Ovary (tissue), 10 donors: ENCODE measurements at places on chromosomes 11 and 22.
A peak's percentile ranks its signal among the peaks of the same experiment; 100 is the strongest.

DNA sequence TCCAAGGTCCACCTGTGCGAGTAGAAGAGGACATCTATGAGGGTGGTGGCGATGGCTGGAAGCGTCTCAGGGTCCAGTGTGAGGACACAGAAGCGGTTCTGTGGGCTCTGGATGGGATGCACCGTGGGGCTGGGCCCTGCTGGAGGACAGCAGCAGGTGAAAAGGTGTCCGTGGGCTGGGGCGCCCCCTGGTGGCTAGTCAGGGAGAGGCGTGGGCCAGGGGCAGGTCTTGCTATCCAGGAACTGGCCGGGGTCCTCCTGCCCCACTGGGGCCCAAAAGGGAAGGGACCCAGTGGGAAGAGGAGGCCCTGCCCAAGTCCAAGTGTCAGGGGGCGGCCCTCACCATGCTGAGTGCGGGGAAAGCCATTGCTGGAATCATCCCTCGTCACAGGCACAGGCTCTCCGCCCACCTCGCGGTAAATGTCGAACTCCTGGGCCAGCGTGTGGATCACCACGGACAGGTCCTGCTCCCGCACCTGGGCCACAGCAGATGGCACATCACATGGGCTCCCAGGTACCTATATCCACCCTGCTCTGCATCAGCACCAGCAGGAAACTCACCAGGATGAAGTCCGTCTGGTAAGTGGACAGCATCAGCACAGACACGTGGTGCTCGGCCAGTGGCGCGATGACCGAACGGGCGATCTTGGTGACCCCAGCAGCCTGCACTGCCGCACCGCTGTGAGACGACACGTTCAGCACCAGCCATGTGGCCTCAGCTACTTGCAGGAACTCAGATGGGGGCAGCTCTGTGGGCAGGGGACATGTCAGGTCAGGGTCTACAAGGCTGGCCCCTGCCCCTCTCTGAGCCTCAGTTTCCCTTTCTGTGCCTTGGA is 2.3 kb downstream of the CASTOR1 start:
- peak; percentile 79 for DNase-seq

DNA sequence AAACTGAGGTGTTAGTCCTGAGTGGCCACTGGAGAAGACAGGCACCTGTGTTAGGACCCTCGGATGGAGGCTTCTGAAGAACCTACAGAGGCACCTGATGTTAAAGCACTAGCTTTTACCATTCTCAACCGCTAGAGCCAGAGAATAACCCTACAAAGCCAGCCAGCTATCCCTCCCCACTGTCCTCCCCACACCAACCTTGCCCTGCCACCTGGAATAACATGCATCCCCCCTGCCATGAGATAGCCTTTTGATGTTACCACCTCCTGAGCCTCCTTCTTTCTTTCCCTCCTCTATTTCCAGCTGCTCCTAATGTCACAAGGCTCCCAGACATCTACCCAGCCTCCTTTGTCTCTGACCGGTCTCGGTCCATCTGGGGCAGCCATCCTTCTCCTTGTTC is 28.1 kb downstream of the COMMD9 start:
- no peak for DNase-seq

DNA sequence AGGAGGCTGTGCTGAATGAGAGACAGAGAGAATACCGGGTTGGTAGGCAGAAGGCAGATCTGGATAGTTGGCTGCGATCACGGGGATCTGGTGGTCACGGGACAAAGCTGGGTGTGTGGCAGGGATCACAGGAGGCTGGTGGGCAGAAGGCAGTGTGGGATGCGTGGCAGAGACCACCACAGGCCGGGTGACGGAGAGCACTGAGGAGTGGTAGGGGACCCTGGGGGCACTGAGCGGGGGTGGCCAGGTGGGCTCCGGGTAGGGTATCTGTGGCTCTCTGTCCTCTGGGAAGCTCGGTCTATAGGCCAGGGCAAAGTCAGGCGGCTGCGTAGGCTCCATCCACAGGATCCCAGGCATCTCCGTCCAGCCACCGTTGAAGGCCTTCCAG is 1.4 kb downstream of the CD248 start:
- no peak for DNase-seq

DNA sequence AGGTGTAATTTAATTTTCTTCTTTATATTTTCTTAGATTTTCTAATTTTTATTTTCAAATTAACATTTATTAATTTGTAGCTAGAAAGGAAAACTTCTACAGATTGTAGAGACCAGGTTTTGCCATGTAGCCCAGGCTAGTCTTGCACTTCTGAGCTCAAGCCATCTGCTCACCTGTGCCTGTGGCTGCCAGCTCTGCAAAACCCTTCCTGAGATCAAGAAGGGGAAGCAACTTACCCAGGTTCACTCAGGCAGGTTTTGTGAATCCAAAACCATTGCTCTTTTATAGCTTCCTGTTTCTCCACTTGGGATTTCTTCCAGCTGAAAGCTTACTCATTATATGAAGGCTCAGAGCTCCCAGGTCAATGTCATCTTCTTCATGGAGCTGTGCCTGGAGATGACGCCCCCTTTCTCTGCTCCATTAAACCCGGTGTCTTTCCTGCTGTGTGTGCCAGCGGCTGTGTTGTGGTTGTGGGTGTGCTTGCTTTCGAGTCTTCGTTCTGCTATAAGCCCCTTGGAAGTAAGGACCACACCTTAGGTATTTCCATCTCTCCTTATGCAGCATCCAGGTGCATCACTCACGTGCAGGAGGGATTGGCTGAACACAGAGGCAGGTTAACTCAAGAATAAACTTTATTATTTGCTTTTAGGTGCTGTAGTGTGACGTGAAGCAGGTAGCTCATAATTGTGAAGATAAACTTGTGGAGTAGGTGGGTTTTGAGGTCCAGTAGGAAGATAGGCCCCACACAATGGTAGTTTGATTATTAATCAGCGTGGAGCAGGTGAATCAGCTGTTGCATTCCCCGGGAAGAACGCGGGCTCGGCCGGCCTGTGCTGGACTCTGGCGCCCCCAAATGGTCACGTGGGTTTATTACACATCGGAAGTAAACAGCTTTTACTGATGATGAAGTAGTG is 42.2 kb upstream of the INCENP start:
- peak; percentile 74 for DNase-seq

DNA sequence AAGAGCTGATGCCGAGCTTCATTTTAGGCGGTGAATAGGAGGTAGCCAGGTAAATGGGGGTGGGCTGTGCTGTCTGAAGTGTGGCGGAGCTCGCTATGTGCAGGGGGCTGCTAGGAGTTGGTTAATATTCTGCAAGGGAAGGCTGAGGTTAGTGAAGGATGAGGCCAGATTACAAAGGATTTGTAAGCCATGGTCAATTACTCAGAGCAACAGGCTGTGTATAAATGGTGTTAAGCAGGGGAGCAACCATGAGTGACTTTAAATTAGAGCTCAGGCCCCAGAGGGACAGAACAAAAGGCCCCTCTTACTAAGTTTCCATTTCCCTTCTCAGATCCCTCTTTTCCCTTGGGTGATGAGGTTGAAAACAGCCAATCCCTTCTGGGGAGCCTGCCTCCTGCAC is 7.3 kb upstream of the MCAM start:
- no peak for DNase-seq

DNA sequence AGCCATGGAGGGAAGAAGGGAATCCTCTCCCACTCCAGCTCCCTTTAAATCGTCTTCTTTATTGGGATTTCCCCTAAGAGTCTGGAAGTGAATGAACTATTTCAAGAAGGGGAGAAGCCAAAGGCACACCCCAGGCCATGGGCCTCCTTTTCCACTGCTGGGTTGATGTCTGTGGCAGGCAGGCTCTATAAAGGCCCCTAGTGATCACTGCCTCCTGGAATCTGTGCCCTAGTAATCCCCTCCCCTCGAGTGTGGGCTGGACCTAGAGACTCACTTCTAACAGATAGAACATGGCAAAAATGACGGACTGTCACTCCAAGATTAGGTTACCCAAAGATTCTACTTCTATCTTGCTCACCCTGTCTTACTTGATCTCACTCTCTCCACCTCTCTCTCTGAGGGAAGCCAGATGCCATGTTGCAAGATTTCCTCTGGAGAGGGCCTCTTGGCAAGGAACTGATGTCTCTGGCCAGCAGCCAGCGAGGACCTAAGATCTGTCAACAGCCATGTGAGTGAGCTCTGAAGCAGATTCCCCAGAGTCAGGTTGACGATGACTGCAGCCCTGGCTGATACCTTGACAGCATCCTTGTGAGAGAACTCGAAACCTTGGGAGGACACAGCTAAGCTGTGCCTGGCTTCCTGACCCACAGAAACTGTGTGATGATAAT is 444.8 kb downstream of the SOX6 start:
- DNase-seq: peak; percentile 25

- peak; percentile 37 for DNase-seq
These were observed 61.9 kb downstream of the BMAL1 start for GRCh38 chr11:13339195-13340153.

DNA sequence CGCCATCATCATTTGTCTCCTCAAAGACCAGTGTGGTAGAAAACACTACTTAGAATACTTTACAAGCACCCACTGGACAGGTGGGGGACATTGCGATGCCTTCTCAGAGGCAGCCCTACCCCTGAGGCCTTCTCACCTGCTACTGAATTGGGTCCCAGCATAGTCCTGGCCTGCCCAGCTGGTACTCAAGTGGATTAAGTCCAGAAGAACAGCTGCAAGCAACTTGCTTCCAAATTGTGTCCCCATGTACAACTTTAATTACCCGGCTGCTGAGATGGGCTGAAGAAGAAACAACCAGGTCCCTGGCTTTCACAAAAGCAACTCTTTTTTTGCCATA is 12.3 kb downstream of the ABTB2 start:
- no peak for DNase-seq

GRCh38 chr11:129705341-129705740 is 110.3 kb upstream of the TMEM45B start:
- no peak for DNase-seq

GRCh38 chr11:93844568-93844967 is 5.8 kb downstream of the VSTM5 start:
- DNase-seq: no peak

DNA sequence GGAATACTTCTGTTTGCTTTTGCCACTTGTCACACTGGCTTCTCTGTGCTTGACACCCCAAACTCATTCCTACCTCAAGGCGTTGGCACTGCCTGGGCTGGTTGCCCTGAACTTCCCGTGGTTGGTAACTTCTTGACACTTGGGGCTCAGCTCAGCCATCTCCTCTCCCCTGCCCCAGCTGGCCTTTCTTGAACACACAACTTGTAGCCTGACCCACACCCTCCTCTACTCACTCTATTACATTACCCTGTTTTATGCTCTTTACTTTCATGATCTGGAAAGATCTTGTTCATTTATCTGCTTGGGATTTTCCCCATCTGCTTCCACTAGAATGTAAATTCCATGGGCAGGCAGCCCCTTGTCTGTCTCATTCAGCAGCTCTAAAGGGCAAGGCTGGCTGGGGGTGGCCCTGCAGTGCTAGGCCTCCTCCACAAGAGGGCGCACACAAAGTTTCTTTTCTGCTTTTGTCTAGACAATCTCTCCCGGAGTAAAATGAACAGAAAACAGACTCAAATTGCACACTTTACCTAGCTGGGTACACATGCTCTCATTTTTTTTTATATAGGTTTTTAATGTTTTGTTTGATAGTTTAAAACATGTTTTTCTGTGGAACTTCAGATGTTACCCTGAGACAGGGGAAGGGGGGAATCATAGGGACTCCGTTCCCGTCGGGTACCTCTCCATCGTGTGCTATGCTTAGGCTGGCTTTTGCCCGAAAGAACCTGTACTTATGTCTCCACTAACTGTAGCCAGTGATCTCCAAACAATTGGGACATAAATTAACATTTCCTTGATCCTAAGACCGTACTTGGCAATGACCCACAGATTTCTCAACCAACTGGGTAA is 16.4 kb upstream of the MRGPRX2 start:
- DNase-seq: peak; percentile 29

DNA sequence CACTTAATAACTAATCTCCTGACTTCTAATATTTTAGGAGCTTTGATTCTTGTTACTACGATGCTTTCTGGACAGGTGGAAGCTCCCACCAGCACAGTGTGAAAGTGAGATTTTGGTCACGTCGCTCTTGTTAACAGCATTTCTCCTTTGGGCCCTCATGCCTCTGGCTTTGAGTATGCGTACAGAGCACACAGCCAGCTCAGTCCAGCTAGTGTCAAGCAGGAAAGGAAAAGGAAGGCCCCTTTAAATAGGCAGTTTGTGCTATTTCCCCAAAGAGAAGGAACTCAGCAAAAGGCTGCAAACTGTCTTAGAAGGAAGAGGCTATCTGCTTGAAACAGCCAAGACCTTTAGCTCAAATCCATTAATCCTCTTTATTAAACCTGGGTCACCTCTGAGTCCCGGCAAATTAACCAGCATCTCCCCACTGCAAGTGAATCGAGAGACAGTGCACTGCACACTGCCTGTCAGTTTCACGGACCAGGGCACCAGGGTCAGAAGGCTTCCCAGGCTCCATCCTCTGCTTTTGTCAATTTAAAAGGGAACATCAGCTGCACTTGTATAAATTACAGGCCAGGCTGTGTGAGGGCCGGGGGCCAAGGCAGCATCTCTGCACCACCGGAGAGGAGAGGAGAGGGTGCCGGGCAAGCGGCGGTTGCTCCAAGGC is 34.7 kb downstream of the OPCML start:
- no peak for DNase-seq

DNA sequence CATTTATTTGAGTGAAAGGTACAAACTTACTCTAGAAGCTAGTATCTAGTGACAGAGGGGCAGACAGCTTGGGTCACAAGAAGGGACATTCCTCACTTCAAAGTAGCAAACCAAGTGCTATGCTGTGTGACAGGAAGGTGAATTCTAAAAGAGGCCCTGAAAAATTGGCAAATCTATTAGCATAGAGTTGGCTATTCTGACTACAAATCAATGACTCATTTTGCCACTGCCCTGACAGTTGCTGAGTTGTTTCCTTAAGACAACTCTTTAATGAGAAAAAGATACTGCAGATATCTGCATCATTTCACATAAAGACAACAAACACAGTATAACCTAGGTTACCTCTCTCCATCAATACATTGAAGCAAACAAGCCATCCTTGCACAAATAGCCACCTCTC is 524.0 kb upstream of the LRRC4C start:
- no peak for DNase-seq
